Thoracic aorta (tissue), 2 donors: ENCODE measurements at places on chromosomes 11 and 22. TPM values are rescaled to one million over a fixed set of nuclear protein-coding genes. Genes with fewer than 3 reads are reported as not detected.

DNA sequence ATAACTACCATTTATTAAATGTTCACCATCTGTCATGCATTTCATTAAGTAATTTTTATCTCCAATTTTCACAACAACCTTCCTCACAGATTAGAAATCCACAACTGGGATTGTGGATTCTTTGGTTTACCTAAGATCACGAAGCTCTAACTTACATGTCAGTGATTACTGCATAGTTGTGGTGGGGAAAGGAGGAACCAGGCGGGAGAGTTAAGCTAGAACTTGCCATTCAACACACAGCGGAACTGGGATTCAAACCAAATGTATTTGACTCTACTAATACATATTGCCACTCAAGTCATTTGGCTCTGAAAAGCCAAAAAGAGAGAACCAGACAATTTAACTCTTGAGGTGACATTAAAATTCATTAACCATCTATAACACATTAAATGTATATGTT is 10.4 kb upstream of the LAYN start:
- no peaks in the 10 kb centered on the region for H3K36me3 ChIP-seq
- DNase-seq: no peak
- no peak overlapping the region for H3K27ac ChIP-seq
- no peaks in the 10 kb centered on the region for H3K4me1 ChIP-seq
- H3K4me3 ChIP-seq: no peak overlapping the region

DNA sequence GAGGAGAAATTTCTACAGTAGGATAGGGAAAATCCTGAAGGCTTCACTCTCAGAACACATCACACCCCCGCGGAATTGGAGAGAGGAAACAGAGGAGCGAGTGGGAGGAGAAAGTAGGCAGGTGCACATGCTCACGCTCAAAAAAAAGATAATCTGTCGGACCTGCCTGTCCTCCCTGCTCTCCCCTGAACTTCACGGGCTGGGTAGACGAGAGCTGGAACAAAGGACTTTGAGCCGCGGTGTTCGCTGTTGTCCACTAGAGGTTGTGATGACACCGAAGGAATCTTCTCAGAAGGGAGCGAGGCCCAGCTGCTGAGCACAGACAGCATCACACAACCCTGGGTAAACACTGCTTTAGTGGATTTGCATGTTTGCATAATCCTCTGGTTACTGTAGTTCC is 5.0 kb downstream of the SEZ6L start:
- H3K4me1 ChIP-seq: peaks cover 3% of the 10 kb centered on the region
- no peaks in the 10 kb centered on the region for H3K36me3 ChIP-seq
- no peak overlapping the region for H3K27ac ChIP-seq
- no peak for DNase-seq
- H3K27me3 ChIP-seq: peaks cover 8% of the 10 kb centered on the region
- H3K4me3 ChIP-seq: no peak overlapping the region

The SLC37A2 gene
- 8.9 TPM for total RNA-seq

DNA sequence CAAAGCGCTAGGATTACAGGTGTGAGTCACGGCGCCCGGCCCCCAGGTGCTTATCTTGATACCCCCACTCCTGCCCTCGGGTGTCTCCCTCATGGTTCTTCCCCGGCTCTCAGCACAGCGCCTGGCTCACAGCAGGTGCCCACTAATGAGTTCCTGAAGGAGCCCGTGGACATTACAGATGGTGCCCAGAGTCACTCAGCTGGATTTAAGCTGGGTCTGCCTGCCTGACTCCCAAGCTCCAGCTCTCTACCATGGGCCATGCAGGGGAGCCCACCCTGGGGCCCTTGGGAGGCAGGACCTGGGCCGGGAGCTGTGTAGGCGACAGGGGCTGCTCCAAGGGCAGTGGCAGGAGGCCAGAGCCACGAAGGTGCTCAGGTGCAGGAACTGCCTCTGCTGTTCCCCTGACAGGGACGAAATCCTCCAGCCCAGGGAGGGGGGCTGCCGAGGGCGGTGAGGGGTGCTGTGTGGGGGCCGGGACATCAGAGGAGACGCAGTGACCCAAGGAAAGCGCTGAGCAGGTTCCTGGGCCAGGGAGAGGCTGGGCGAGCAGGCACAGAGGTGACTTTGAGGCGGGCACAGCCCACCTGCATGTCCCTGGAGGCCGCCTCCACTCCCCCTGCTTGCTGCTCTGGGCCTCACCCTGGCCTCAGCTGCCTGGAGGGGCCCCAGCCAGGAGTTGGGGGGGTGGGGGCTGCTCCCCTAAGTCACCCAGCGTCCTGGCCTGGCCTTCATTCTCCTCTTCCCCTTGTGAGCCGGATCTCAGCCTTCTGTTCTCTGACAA is 14.6 kb upstream of the FLRT1 start:
- H3K4me1 ChIP-seq: no peaks in the 10 kb centered on the region
- no peak overlapping the region for H3K27ac ChIP-seq
- H3K4me3 ChIP-seq: no peak overlapping the region
- DNase-seq: no peak
- no peaks in the 10 kb centered on the region for H3K27me3 ChIP-seq
- no peaks in the 10 kb centered on the region for H3K36me3 ChIP-seq

- H3K4me3 ChIP-seq: peak within 1 kb of the TSS; percentile 86
- peak; percentile 82 for DNase-seq
- no peaks in the 10 kb centered on the region for H3K36me3 ChIP-seq
- peak within 1 kb of the TSS; percentile 100 for H3K27ac ChIP-seq
These were observed at the start of gene PITPNB for GRCh38 chr22:27919222-27919941. Gene PITPNB (minus strand): TSS chr22:27919256. CDS start chr22:27919191, 65 bp downstream.
